A549 treated with CORT108297 at 1 μM for 4 hours (cell line): ENCODE measurements at places on chromosomes 12 and 14. TPM values are rescaled to one million over a fixed set of nuclear protein-coding genes. Genes with fewer than 3 reads are reported as not detected.

PKP2 gene
- total RNA-seq, result 2.7 to 2.8 TPM (median 2.7 TPM) in 5 replicates

MAP3K12 gene
- 10.1 to 18.8 TPM (median 17.3 TPM) in 5 replicates for total RNA-seq

MYO1A gene
- 0.09 to 0.41 TPM (median 0.22 TPM) in 5 replicates for total RNA-seq

GSC gene
- total RNA-seq, result 0.24 to 0.76 TPM (median 0.49 TPM) in 5 replicates

VRK1 gene
- total RNA-seq, result 21.4 to 41.4 TPM (median 23.5 TPM) in 5 replicates

OASL gene
- total RNA-seq, result 3.5 to 5.0 TPM (median 4.5 TPM) in 5 replicates

CEBPE gene
- not detected in 5 replicates for total RNA-seq

CLEC2D gene
- 0.52 to 0.96 TPM (median 0.72 TPM) in 5 replicates for total RNA-seq

CSRP2 gene
- 20.3 to 23.1 TPM (median 20.6 TPM) in 5 replicates for total RNA-seq

HOXC12 gene
- not detected in 5 replicates for total RNA-seq

PLBD1 gene
- total RNA-seq, result 4.3 to 5.4 TPM (median 4.6 TPM) in 5 replicates

GLT1D1 gene
- total RNA-seq, result not detected in 5 replicates

ANO2 gene
- total RNA-seq, result 0.04 to 0.10 TPM (median 0.07 TPM) in 3 of 5 replicates, not detected in the others

HSPA2 gene
- 35.4 to 47.9 TPM (median 41.5 TPM) in 5 replicates for total RNA-seq

SLCO1C1 gene
- total RNA-seq, result not detected in 5 replicates

STAB2 gene
- 0.01 TPM in 1 of 5 replicates, not detected in the others for total RNA-seq

FAM90A1 gene
- total RNA-seq, result 0.03 to 0.10 TPM (median 0.07 TPM) in 5 replicates

PLD4 gene
- total RNA-seq, result 0.06 to 0.12 TPM (median 0.06 TPM) in 4 of 5 replicates, not detected in the other

PCED1B gene
- 35.5 to 44.4 TPM (median 44.1 TPM) in 5 replicates for total RNA-seq

GLT8D2 gene
- 0.25 to 0.35 TPM (median 0.28 TPM) in 5 replicates for total RNA-seq

TMTC2 gene
- 0.91 to 1.2 TPM (median 1.0 TPM) in 5 replicates for total RNA-seq

NFYB gene
- 27.1 to 28.6 TPM (median 28.3 TPM) in 5 replicates for total RNA-seq

LRTM2 gene
- 0.07 to 0.10 TPM in 2 of 5 replicates, not detected in the others for total RNA-seq

LIN7A gene
- total RNA-seq, result 0.25 to 0.51 TPM (median 0.33 TPM) in 5 replicates

ANKS1B gene
- total RNA-seq, result 0.20 to 0.63 TPM (median 0.48 TPM) in 5 replicates

CPM gene
- total RNA-seq, result 4.7 to 8.0 TPM (median 6.1 TPM) in 5 replicates

EML5 gene
- 0.47 to 0.76 TPM (median 0.63 TPM) in 5 replicates for total RNA-seq

FOXG1 gene
- total RNA-seq, result 0.06 to 0.15 TPM (median 0.11 TPM) in 5 replicates

RNASE1 gene
- 0.15 to 0.57 TPM (median 0.25 TPM) in 5 replicates for total RNA-seq

SLC6A13 gene
- 0.17 to 0.36 TPM (median 0.33 TPM) in 5 replicates for total RNA-seq

DMAC2L gene
- 8.7 to 11.8 TPM (median 11.0 TPM) in 5 replicates for total RNA-seq

ALDH1L2 gene
- 2.3 to 3.6 TPM (median 3.2 TPM) in 5 replicates for total RNA-seq

CMKLR1 gene
- 0.03 TPM in 1 of 5 replicates, not detected in the others for total RNA-seq

ENTPD5 gene
- 5.5 to 7.3 TPM (median 6.4 TPM) in 5 replicates for total RNA-seq

RSRC2 gene
- 41.5 to 76.5 TPM (median 53.3 TPM) in 5 replicates for total RNA-seq

CCDC175 gene
- total RNA-seq, result not detected in 5 replicates

ACOT4 gene
- 1.9 to 2.4 TPM (median 2.0 TPM) in 5 replicates for total RNA-seq

PRR4 gene
- 1.6 to 2.9 TPM (median 2.6 TPM) in 5 replicates for total RNA-seq

TMEM119 gene
- total RNA-seq, result 0.02 to 0.09 TPM (median 0.07 TPM) in 5 replicates

KRT6C gene
- total RNA-seq, result not detected in 5 replicates
